ENCODE measurements at places on chromosomes 11 and 22.
A peak's percentile ranks its signal among the peaks of the same experiment; 100 is the strongest.

GRCh38 chr11:28072321-28072720 is 35.6 kb downstream of the KIF18A start:
- DNase-seq, result no peak

GRCh38 chr11:11215944-11216343 is 137.1 kb downstream of the CSNK2A3 start:
- DNase-seq, result peak; percentile 24

GRCh38 chr11:78935398-78936068 is 360.9 kb upstream of the NARS2 start:
- no peak for DNase-seq

- DNase-seq, result no peak
Measured at GRCh38 chr11:123253911-123254310, 58.9 kb upstream of the CLMP start.

GRCh38 chr11:79564288-79564925 is 123.6 kb upstream of the TENM4 start:
- DNase-seq, result no peak
